Activated T-cell treated with anti-CD3 and anti-CD28 coated beads, Interleukin-2, amount 50 U/mL, for 1 hour (primary cell): ENCODE measurements at places on chromosomes 1 and 21.

DNA sequence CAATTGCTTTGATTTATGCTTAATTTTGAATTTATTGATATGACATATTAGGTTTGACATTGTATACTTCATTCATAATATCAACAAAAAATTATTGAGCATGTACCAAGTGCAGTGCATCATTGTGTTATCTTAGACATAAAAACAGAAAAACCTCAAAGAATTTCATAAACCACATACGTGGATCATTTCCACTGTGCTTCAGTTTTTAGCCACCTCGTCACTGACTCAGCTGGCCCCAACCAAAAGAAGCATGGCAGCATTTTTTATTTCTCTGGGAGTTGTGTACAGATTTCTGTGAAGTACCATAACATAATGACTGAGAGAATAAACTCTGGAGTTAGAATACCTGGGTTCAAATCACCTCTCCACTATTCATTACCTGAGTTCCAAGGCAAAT is 95.6 kb upstream of the C1orf87 start:
- no peak for DNase-seq

- no peak for DNase-seq
Observed at GRCh38 chr1:212982430-212983152, 32.2 kb downstream of the VASH2 start.

GRCh38 chr21:16509476-16509875 is 779.7 kb downstream of the USP25 start:
- DNase-seq = no peak

GRCh38 chr1:184890539-184890973 is 83.8 kb downstream of the NIBAN1 start:
- DNase-seq = no peak

DNA sequence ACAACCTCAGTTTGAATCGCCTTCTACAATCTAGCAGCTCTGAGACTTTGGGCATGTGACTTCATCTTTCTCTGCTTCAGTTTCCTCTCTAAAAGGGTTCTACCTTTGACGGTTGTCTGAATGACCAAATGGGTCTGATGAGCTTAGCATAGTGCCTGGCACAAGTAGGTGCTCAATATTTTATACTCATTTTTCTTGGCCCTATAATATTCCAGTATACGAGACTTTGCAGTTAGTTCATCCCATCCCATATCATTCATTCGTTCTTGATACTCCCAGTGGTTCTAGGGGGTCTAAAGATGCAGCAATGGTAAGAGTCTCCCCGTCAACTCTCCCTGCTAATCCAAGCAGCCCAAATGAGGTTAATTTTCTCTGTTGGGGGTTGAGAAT is 67.6 kb downstream of the ALPL start:
- no peak for DNase-seq

DNA sequence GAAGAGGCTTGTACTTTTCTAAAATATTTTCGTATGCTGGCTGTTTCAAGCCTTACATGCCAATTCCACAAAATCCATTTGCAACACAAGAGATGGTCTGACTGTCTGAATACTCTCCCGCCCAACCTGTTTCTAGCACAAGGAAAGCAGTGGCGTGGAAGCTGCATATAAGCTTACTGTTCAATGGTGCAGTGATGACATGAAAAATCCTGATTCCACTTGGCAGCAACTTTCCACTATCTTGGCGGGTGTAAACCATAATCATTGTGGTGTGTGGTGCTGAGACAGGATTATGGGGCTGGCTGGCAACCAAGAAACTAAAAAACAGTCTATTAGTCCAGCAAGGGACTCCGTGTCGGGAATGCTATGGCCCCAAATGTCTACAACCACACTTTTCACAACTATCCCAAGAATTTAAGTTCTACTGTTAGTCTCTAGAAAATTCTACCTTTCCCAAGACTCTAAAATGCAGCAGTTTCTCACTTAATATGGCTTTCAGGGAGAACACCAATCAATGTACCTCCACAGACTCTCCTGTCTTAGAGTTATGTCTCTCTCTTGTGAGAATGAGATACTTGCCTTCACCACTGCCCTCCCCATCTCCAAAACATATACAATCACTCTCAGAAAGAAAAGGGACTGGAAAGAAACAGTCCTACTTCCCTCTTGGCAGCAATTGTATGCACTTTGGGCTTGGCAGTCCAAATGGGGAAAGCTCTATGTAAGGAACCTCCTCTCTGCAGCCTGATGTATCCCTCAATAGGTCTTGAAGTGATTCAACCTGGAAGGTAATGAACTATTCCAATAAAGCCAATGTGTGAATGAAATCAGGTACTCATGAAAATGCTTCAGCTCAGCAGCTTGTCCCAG is 9.5 kb downstream of the COLGALT2 start:
- DNase-seq = no peak

- no peak for DNase-seq
Observed at GRCh38 chr1:173005196-173005864, 45.4 kb downstream of the TNFSF18 start.

DNA sequence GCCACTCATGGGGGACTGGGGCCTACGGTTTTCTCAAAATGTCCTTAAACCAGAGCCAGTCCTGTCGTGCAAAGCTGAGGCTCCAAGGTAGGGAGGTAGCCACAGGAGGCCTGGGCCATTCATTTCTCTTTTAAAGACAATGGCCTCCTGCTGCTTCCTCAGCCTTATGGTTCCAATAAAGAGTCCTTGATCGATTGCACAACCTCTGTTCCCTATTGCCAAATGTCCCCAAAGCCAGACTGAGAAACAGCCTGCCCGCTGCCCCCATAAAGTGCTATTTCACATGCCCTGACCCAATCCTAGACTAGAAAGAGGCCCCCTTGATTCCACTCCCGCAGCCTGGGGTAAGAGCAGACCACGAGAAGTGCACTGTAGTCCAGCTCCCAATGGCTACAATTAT is 166.7 kb downstream of the CLIC6 start:
- DNase-seq = no peak

DNA sequence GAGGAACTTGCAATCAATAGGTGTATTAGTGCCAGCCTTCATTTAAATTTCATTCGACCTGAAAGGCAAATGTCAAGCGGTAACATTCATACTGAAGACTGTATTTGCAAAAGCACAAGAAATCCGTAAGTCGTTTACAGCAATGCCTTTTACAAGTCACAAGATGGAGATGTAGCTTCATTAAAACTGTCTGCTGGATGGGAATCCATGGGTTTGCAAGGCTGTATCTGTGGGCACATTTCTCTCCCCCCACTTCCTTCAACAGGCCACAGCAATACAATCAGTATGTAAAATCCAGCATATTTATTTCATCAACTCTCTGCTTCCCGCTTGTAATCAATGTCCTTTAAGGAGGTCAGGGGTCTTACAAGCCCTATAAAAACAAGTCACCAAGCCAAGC is 147.1 kb downstream of the SLC45A1 start:
- DNase-seq = no peak

DNA sequence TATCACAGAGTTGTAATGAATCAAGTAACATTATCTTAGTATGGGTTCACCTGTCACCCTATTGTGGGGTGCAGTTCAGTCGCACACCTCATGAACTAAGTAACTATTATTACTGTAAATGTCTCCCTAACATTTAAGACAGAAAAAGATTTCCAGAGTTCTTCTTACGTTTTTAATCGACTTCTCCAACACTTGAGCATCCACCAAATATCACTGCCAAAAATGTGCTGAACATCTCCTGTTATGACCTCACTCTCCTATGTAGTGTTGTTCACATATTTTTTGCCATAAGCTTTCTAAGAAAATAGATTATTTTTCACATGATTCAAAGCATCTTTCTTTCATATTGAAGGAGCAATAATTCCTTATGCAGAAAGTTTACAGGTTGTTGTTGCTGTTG is 1.3 kb downstream of the TTLL7 start:
- DNase-seq = no peak

GRCh38 chr1:117013309-117013858 is 11.8 kb downstream of the CD101 start:
- DNase-seq = no peak

GRCh38 chr21:38817371-38818324 is 11.9 kb downstream of the ETS2 start:
- no peak for DNase-seq

- DNase-seq = no peak
Observed at GRCh38 chr1:39205781-39206464, 1.4 kb downstream of the MACF1 start.

- DNase-seq = no peak
Observed at GRCh38 chr21:25757531-25757930, 22.8 kb downstream of the GABPA start.

- DNase-seq = no peak
Observed at GRCh38 chr1:154859786-154860155, 10.3 kb downstream of the KCNN3 start.

GRCh38 chr1:175129182-175129581 is 61.5 kb downstream of the TNN start:
- DNase-seq = no peak

DNA sequence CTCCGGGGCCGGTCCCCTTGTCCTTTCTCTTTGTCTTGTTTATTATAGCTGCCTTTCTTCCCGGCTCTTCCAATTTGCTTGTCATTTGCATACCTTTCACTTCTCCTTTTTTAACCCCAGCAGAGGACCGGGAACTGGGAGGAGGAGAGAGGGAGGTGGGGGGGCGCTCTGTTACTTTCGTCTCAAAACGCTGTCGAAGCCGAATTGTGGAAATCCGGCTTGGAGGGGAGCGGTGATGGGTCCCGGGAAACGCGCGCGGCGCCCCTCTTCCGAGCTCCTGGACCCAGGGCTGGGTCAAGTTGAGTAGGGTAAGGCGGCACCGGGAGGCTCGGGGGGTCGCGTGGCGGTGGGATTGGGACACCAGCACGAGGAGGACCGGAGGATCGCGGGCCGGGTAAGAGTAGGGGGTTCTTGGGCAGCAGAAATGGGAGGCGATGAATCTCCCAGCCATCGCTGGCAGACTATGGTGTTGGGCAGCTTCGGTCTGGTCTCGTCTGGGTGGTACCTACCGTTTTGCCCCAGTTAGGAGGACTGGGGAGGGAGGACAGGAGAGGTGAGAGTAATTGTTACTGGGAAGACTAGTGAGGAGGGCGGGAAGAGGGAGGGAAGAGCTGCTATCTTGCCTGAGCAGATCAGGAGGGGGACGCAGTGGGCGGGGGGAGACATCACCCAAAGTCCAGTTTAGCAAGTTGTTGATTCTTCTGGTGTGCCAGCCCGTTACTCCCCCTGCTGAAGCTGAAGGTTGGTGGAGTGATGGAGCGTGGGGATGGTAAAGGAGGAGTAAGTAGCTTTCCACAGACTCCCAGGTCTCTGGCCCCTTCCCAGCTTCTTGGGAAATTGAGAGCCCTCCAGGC is 1.5 kb downstream of the PROX1 start:
- no peak for DNase-seq

DNA sequence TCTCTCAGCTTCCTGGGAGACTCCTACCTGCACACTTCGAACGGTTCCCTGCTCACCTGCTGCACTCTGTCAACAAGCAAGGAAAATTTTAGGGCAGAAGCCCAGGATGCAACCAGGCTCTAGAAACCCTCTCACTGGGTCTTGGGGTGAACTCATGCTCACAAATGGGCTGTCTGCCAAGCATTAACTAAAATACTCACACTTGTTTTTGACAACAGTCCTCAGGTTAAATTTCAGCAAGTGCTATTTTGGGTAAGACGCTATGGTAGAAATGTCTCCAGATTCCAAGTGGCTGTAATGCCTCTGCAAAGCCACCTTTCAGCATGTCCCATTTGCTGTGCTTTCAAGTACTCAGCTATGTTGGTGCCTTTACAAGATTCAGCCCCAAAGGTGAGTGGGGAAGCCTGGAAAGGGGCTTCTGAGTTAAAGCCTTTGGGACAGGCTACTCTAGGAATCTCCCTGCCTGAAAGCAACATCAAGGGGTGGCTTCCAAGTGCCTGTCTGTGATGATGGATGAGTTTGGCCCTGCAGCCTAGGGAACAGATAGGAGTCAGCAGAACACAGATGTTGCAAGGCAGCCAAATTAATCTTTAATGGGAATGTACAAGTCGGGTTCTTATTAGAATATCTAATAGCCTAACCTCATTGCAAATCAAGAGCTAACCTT is 211.9 kb upstream of the SPAG17 start:
- DNase-seq = no peak

DNA sequence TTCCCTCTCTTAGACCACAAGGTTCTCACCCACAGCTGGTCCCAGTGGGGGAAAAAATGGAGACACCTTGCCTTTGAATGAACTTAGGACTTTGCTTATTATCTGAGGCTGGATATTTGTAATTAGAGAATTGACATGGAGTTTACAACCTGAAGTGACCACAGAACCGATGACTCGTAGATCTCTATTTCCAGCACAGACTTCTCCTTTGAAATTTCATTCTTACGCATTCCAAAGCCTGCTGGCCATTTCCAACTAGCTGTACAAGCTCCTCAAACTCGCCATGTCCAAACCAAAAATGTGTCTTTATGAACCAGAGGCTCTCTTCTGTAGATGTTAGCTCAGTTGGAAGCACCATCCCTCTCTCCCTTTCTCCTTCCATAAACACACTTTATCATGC is 12.0 kb downstream of the RAB7B start:
- no peak for DNase-seq

DNA sequence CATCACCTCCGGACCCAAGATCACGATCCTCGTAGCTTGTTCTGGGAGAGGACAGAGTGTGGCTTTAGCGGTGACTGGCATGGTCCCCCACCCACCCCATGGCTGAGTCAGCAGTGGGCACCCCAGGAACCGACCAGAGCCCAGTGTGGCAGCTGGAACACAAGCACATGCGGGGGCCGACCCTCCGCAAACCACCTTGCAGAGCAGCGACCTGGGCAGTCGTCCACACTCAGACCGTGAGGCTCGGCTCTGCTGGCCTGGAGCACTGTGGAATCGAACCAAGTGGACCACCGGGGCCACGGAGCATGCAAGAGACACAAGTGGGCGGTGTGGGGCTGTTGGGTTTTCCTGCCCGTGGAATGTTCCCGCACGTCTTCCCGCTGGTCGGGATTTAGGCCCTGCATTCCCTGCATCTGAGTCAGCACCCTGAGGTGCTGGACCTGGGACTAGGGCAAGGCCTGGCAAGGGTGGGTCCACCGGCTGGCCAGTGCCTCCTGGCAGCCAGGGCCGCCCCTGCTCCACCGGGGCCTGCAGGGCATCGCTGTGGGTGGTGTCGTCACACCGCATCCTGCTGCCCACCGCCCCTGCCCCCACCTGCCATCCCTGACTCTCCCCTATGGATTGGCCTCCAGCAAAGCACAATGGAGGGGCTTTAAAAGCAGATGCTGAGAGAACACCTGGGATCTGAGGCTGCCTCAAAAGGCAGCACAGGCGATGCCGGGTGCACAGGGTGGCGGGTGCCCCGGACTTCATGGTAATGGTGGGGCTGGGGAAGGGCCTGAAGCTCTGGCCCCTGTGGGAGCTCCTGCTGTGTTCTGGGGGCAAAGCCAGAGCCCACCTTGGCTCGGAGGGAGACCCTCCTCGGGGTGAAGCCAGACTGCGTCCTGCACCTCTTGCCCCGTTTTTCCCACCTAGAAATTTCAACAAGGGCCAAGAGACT is 18.5 kb downstream of the MORN1 start:
- no peak for DNase-seq
